Activated CD8-positive, alpha-beta memory T cell treated with anti-CD3 and anti-CD28 coated beads for 4 hours (primary cell): ENCODE measurements at places on chromosomes 12 and 14.

DNA sequence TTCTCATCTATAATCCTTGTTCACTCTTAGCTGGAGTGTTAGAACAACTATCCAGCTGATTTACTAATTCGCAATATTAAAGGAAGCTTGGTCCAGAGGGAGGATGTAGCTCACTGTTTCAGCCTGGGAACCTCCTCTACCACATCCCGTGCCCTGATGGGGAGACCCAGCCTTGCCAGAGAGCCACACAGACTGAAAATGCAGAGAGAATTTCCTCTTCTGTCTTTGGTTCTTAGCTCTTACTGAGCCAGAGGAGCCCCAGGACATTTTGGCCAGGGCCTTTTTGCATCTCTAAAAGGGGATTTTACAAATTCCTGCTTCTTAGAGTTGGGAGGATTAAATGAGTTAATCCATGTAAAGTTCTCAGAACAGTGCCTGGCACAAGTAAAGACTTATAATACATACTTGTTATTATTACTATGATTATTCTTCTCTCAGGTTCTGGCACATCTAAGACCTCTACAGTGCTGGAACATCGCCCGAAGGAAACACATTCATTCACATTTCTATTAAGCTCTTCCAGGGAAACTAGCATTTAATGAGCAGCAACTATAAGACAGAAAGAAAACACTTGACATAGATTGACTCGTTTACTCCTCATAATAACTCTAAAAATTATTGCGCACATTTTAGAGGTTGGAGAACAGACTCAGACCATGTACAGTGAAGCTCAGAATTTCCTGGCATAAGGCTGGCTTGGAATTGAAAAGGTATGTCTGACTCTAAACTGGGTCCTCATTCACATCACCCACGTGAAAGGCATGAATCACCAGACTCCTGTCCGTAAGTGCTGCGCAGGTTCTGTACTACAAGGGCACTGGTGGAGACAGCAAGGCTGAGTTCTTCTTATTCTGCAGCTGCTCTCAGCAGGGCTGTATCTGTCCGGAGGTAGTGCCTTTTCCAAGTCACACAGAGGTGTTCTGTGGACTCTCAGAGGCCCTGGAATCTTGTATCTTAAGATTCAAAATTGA lies 27.8 kb upstream of the AEBP2 start:
- DNase-seq, result no peak

- DNase-seq, result no peak
Measured at GRCh38 chr12:52020539-52021336, 14.0 kb downstream of the TAMALIN start.

DNA sequence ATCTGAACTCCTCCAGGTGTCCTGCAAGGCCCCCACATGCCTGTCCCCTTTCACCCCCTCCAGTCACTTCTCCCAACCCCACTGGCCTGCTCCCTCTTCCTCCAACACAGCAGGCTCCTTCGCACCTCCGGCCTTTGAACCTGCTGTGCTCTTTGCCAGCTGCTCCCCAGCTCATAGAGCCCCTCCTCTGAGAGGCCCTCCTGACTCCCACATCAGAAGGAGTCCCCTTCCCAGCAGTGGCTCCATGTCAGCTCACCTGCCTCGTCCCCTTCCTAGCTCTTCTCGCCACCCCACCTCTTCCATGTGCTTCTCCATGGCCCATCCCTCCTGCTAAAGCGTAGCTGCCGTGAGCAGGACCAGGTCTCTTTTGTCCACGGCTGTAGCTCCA lies 22.1 kb downstream of the SCARB1 start:
- no peak for DNase-seq

DNA sequence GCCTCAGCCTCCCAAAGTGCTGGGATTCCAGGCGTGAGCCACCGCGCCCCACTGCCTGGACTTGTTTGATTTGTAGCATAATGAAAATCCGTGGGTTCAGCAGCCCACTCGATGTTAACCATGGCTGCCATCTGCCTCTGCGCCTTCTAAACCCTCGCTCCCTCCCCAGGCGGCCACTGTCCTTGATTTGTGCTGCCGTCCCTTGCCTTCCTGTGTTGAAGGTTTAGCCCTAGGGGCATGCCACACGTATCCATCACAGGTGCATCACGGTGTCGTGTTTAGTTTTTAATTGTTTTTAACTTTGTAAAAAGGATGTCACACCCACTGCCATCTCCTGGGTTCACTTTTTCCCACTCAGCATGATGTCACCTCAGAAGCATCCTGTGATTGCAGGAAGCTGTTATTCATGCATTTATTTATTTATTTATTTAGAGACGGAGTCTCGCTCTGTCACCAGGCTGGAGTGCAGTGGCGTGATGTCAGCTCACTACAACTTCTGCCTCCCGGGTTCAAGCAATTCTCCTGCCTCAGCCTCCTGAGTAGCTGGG lies 24.5 kb upstream of the ULK1 start:
- DNase-seq, result no peak

GRCh38 chr14:72500234-72500838 lies 393.6 kb downstream of the DPF3 start:
- DNase-seq, result no peak

- no peak for DNase-seq
Measured at GRCh38 chr12:69497308-69498026, 27.3 kb downstream of the FRS2 start.
